ENCODE measurements at places on chromosomes 7 and 10. TPM values are rescaled to one million over a fixed set of nuclear protein-coding genes. Genes with fewer than 3 reads are reported as not detected.

DNA sequence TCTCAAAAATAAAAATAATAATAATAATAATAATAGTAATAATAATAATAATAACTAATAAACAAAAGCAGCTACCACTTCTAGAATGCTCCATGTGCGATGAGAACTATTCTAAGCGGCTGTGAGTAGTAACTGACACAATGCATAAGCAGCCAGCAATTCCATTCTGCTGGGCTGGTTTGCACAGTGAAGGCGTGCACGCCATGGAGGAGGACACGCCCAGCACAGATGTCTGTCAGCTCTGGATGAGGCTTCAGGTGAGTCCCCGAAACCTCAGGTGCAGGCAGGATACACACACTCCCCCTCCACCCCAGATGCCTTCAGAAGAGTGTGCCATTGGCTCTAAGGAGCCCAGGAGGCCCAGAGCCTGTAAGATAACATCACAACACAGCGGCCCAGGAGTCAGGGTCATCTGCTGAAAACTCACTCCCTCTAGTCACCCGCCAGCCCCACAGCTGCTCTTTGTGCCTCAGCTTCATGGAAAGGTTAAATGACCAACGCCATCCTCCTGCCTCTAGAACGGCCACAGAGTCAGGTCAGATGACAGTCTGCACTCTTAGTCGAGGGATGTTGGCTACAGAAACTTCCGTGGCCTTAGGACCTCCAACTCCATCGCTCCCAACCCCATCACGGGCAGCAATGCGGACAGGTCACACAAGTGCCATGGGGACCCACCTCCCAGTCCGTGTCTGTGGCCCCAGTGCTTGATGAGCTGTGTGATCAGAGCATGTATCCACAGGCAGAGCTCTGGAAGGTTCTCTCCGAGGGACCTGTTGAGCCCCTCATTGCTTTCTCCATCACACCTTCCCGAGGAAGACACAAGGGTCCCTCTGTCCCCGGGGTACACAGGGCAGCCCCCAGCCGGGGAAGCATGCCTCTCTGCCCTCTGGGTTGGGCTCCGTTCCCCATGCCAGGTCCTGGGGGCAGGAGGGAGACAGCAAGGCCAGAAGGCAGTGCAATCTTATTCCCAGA is 103.9 kb downstream of the CTBP2 start:
- no peak for DNase-seq

- DNase-seq = no peak
Observed at GRCh38 chr7:107922886-107923285, 31.9 kb downstream of the DLD start.

GRCh38 chr7:111827863-111828504 is 265.7 kb upstream of the IMMP2L start:
- no peak for DNase-seq

Gene MEPCE
- 30.2 TPM for total RNA-seq

DNA sequence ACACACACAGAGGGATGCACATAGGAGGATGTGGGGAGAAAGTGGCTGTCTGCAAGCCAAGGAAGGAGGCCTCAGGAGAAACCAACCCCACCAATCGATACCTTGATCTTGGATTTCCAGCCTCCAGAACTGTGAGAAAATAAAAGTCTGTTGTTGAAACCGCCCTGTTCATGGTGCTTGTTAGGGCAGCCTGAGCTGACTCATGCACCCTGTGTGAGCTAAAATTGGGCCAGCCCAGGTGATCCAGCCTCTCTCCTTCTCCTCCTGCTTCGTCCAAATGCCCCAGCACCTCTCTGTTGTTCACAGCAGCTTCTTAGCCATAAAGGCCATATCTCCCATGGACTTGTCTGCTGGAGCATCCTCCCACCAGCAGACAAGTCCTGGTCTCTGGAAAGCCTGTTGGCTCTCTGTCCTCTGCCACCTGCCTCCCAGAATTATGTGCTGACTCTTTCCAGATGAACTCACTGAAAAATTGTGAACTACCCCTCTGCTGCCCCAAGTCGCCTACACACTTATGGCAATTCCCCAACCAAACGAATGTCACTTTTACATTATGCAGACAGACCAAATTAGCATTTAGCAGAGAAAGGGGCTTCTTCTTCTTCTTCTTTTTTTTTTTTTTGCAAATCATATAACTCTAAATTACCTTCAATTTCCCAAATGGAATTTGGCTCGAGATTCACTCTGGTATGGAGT is 30.2 kb upstream of the CARD11 start:
- no peak for DNase-seq

- no peak for DNase-seq
Observed at GRCh38 chr7:6402741-6403140, 45.0 kb downstream of the DAGLB start.

DNA sequence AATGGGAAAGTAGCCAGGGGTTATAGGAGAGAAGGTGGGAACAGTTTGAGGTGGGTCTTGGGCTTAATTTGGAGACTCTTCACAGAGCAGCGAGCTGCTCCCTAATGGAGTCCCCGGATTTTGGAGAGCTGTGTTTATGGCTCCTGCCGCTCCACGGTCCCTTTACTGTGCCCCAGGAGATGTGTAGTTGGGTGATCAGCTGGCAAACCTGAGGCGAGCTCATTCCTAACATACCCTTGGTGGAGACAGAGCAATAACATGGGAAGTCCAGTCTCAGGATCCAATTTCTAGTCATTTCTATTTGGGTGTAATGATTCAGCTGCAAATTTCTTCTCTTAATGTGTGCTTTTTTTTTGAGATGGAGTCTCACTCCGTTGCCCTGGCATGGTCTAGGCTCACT is 1.5 kb downstream of the GARIN1A start:
- DNase-seq = no peak

GRCh38 chr10:4981722-4982471 is 18.7 kb downstream of the AKR1C1 start:
- DNase-seq = peak; percentile 67

Gene ADIRF
- total RNA-seq = 73.1 TPM

DNA sequence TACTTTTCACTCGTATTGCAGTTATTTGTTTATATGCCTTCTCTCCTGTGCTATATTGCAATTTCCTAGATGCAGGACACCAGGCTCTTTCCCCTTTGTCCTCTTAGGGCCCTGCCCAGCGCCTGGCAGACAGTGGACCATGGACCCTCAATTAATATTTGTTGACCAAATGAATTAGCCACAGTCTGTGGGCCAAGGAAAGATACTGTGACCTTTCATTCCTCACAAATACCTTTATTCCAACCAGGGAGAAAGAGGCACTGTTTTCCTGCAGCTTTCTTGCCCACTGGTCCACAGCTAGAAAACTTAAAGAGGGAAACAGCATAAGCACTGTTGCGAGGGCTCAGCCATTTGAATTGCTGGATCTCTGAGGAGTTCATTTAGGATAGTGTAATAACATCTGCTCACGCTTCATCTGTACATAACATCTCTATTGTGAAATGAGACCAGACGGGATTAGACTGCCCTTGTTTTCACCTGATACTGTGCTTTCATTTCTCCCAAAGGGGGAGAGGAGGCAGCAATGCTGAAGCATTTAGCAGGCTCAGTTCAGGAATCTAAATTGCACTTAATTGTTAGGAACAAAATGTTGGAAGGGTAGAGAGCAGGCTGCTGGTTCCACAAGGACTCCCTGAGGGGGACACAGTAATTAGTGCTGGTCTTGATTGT is 46.7 kb downstream of the TNS3 start:
- no peak for DNase-seq

- no peak for DNase-seq
Observed at GRCh38 chr10:58362027-58362789, 23.0 kb upstream of the TFAM start.

GRCh38 chr10:75302029-75302428 is 66.3 kb upstream of the COMTD1 start:
- no peak for DNase-seq

Gene CPVL
- total RNA-seq = 18.4 TPM

GRCh38 chr10:13945390-13946208 is 358.8 kb downstream of the PRPF18 start:
- no peak for DNase-seq

DNA sequence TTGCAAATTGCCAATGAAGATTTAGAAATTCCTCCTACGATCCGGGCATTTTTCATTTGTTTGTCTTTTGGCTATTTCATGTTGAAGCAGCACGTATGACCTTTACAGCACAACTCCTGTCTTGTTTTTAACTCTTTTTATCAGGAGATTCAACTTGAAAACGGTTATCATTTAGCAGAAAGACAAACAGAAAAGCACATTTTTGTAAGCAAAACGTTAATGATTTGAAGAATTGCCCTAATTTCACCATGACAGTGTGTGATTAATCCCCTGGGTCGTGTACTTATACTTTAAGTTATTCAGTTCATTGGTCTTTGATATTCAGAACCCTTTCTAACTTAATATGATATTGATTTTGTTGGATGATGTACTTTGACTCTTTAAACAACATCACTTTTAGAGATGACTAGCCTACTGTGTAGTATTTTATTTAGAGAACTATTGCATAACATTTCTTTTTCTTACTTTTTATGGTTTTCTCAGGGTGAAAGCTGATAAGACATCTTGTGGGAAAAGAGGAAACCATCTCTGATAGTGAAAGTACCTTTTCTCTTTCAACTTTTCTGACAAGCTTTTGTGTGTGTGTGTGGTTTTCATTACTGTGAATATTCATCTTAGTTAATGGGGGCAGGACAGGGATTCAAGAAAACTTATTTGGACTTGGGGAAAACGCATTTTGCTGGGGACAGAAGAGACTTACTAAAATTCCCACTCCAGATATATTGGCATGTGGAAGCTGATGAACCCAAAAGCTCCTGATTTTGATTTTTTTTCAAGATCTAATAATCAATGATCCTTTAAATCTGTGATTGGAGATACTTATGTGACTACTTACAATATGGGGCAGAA is 8.1 kb downstream of the HHEX start:
- DNase-seq = no peak

- no peak for DNase-seq
Observed at GRCh38 chr10:126156012-126156411, 232.3 kb downstream of the ADAM12 start.

Gene WNT2
- total RNA-seq = not detected

GRCh38 chr10:100528123-100528886 is 1.4 kb downstream of the NDUFB8 start:
- no peak for DNase-seq

DNA sequence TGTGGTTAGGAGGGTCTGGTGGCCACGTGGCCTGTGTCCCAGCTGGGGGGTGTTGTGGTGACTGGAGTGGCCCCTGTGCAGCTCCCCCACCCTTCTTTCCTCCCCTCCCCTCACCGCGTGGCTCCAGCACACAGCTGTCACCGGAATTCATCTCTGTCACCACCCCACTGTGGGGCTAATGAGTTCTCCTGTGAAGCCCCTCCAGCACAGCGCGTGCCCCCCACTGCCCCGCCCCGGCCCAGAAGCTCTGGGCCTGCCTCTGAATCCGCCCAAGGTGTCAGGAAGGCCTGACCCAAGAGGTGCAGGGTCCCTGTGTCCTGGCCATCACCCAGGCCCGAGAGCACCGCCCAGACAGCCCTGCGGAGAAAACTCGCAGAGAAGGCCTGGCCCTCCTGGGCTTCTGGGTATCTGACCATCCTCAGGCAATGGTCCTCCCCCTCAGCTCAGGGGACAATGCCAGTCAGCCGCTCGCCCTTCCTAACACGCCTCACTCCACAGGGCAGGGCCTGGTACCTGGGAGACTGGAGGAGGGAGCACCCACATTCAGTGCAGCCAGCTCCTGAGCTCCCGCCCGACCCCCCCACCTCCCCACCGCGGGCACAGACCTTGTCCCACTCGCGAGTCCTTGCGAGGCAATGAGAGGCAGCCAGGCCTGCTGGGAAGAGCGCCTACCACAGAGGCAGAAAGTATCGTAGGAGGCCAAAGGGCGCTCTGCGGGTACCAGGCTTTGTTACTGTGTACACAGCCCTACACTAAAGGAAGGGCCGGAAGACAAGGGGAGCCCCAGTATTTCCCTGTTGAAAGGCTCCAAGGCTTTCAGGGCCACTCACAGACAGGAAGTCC is 38.2 kb downstream of the GBX1 start:
- no peak for DNase-seq

GRCh38 chr7:5653661-5654060 is 127.8 kb downstream of the RNF216 start:
- DNase-seq = no peak

GRCh38 chr10:114308531-114309363 is 69.7 kb downstream of the VWA2 start:
- no peak for DNase-seq
